ENCODE measurements at places on chromosomes 2 and 18. TPM values are rescaled to one million over a fixed set of nuclear protein-coding genes. Genes with fewer than 3 reads are reported as not detected.

Gene CENPA
- total RNA-seq = not detected

Gene RTKN
- 18.5 TPM for total RNA-seq

Gene ASAP2
- 11.8 TPM for total RNA-seq

Gene PROM2
- total RNA-seq = 0.83 TPM

Gene HOXD4
- total RNA-seq = 0.70 TPM

Gene QPCT
- 5.2 TPM for total RNA-seq

Gene CCBE1
- total RNA-seq = 0.05 TPM

Gene COL6A3
- total RNA-seq = 89.5 TPM

DNA sequence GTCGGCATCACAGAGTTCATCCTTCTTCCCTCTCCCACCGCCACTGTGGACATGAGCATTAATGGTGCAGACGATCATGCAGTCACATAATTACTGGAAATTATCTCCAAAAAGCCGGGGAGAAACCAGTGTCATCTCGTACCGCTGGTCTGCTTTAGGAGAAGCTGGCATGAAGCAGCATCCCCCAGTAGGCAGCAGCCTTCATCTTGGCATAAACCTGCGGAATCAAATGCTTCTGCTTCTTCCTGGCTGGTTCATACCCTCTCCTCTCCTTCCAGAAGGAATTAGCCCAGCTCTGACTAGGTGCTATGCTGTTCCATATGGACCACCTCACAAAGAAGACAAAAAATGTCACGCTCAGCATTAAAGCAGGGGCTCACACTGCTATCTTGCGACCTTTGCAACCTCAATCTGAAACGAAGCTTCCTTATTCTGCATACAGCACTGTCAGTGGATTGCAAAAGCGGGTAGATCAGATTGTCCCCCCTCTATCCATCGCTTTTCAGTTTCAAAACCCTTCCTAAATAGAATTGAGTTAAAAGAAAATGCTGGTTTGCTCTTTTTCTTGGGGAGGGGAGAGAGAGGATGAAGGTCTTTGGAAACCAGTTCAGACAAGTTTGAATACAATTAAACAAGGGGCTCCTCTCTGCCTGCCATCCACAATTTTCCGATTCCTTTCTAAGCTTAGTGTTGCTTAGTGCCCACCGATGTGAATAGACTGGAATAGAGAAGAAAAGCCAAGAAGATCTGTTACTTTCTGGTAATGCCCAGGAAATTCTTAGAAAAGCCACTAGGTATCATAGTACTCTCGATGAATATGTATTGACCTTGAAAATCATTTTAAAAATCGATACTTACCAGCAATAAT is 212.1 kb upstream of the ZNF521 start:
- no peak for DNase-seq

DNA sequence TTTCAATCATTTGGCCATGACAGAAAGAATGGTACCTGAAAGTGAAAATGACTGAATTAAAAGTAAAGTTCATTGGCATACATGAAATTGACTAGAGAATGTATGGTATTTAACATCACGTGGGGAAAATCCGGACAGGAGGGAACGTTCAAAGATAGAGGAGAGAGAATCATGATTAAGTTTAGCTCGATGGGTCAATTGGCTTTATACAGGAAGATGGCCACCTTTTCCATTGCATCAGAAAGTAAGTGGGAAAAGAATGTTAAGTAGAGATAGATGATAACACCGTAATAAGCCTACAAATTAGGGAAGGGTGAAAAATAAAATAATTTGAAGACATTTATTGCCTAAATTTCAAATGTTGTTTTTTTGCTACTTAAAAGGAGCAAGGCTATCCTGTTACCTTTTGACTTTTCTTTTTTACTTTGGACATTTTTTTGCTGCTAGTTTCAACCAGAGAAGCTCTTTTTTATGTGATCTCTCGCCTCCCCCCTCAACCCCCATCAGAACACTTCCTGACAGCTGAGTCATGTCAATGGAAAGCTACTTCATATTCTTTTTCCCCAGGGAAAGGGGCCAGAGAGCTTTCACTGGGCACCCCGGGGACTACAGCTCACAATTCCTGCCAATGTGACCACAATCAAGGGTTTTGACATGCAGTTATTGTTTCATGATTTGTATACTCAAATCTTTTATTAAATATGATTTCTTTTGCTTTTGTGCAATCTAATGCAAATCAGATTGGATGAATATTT is 767 bp upstream of the CCDC102B start:
- DNase-seq = no peak

GRCh38 chr2:179861416-179862067 is at the start of gene ZNF385B:
ZNF385B (minus strand) TSS chr2:179861612.
- no peak for DNase-seq

- no peak for DNase-seq
These were observed 335.1 kb downstream of the CYRIA start for GRCh38 chr2:16330571-16330970.

DNA sequence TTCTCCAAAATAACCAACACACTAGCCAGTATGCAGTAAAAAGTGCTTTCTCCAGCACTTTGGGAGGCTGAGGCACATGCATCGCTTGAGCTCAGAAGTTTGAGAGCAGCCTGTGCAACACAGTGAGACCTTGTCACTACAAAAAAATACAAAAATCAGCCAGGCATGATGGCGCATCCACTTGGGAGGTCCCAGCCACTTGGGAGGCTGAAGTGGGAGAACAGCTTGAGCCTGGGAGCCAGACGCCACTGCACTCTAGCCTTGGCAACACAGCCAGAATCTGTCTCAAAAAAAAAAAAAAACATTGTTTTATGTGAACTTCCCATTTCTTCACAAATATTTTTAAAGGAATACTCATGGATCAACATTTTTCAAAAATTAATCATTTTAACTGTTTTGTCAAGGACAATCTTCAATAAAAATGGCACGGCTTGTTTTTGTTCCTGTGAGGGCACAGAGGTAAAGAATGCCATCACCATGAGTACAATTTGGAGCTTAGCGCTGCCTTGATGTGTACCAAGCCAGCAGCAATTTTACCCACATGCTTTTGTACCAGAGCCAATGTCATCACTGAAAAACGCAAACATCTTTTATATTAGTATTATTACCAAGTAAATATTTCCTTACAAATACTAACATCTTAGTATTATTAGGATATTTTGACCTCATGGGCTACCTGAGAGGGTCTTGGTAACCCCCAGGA is 26.7 kb downstream of the RAB1A start:
- no peak for DNase-seq

- no peak for DNase-seq
These were observed 159.7 kb upstream of the BOD1L2 start for GRCh38 chr18:56987236-56987635.

DNA sequence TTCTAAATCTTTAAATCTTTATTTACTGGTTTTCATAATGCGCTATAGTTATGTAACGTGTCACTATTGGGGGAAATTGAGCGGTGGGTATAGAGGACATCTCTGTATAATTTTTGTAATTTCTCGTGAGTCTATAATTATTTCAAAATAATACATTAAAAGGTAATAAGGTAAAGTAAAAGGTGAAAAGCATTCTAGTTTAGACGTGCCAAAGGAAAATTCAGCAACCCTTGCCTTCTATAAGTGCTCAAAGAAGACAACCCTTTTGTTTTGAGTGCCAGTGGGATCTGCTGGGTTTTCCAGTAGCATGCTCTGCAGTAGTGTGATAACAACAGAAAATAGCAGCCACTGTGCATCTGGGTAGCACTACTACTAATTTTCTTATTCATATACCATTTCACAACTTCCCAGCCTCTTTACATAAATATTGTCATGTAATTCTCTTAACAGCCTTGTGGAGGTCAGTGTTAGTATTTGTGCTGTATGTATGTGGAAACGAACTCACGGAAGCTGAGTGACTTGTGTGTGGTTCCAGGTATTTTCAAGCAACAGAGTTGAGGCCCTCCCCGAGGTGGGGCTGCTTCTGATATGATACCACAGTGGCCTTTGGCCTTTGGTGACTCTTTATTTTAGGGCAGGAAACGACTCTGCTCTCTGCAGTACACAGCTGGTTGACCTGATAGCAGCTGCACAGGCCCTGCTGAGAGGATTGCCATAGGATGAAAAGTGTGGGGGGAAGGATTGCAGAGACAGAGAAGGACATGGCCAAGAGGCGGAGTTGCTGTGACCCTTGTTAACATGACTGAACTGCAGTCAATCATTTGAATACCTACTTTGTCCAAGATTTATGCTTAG is 104.5 kb downstream of the TDRD15 start:
- DNase-seq = no peak

DNA sequence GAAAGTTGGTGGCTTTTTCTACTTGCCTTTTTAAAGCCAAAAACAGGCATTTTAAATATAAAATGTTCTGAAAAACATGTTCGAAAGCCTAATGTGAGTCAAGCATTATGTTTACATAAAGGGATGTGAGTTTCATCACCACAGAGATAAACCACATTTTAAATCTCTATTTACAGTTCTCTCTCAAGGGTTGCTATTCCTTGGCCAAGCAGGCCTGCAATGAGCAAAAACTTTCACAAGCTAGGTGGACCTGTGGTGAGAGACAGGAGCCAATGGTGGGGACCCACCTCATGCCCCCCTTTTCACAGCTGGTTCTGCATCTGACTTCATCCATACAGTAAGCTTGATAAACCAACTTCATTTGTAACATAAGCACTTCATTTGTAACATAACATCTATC is 65.1 kb downstream of the CUL3 start:
- no peak for DNase-seq

- no peak for DNase-seq
These were observed 30.2 kb downstream of the LONRF2 start for GRCh38 chr2:100292022-100292580.

- DNase-seq = no peak
These were observed 122.1 kb downstream of the PKP4 start for GRCh38 chr2:158578703-158579330.

GRCh38 chr2:37349231-37349860 is 4.9 kb downstream of the QPCT start:
- DNase-seq = no peak

GRCh38 chr2:215946586-215946985 is 66.8 kb downstream of the MREG start:
- no peak for DNase-seq

DNA sequence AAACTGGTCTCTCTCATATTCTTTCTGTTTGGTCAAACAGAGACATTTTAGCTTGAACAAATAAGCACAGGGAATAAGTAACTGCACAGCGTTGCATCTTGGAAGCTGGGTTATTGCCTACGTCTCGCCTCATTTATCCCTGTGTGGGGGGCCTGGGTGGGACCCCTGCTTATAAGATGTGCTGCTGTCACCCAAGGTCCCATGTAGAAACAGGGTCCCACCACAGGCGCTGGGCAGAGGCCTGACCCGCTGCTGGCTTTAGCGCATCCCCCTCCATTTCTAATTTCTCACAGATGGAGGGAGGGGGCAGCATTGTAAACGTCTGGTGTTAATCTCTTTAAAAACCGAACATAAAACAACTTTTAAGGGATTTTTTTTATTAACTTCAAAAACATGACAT is 207.8 kb downstream of the HDAC4 start:
- DNase-seq = peak; percentile 17

DNA sequence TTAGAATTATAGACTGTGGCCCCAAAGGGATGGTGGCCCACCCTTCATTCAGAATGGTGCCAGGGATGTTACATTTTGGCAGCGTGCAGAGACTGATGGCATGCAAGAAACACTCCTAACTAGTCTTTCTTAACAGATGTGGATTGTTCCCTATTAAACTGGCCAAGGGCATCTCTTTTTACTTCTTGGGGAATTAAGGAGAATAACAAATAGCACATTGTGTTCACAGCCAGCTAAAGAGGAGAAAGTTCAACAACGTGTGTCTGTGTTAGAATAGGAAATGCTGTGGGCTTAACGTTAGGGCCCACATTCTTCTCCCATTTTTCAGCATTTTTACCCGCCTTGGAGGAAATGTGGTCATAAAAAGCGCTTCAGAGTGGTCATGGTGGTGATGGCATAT is 404.8 kb downstream of the CDH2 start:
- no peak for DNase-seq

GRCh38 chr18:13430663-13431062 is 212.1 kb downstream of the LDLRAD4 start:
- DNase-seq = no peak

DNA sequence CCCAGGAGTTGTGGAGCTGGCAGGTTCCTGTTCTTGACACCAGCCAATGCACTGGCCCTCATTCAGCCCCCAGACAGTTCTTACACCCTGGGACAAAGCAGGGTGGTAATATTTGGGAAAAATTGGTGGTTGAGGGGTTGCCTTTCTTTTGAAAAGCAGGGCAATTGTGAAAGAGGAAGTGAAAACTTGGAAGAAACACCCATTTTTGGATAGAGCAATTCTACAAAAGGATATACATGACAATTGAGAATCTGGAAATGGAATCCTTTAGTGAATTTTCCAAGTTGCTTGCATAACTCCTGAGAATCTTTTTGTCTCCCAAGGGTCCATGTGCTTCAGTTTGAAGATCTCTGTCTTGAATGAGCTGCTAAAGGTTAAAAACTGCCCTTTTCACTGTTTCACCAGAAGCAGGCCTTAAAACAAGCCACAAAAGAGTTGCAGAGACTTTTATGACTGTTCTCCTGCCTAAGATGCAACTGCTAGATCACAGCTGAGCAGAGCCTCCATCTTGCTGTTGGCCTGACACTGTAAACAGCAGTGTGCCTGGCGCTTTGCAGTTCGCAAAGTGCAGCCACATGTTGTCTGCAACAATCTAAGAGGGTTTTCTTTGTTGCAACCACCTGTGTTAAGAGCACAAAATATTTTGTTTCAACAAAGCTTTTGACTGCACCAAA is 11.8 kb downstream of the COL4A4 start:
- no peak for DNase-seq

DNA sequence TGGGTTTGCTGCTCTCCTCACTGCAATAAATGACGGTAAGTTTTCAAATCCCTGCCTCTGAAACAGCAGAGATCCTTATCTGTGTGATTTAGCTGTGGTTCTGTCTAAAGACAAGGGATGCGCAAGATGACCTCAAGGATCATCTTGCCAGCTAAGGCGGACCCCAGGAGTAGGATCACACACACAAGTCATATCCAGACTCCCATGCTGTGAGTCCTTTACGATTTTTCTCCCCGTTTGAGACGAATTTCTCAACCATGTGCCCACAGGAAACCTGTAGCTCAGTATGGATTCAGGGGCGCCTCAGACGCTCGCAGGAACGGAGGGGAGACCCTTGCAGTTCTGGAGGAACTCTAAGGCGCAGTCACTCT is 11.1 kb upstream of the DCTN1 start:
- no peak for DNase-seq

GRCh38 chr2:15554525-15555218 is 6.5 kb downstream of the NBAS start:
- no peak for DNase-seq

DNA sequence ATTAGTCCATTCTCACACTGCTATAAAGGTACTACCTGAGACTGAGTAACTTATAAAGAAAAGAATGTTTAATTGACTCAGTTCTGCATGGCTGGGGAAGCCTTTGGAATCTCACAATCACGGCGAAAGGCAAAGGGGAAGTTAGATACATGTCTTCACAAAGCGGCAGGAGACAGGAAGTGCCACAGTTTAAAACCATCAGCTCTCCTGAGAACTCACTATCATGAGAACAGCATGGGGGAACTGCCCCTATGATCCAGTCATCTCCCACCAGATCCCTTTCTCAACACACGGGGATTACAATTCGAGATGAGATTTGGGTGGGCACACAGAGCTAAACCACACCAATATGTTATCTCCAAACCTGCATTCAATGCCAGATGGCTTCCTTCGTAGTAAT is 716.1 kb downstream of the DCC start:
- DNase-seq = no peak

- DNase-seq = no peak
These were observed 230.8 kb upstream of the VWC2L start for GRCh38 chr2:214180071-214180470.
